Nucleus accumbens (tissue), 56 donors: ENCODE measurements at places on chromosomes 4 and X.

DNA sequence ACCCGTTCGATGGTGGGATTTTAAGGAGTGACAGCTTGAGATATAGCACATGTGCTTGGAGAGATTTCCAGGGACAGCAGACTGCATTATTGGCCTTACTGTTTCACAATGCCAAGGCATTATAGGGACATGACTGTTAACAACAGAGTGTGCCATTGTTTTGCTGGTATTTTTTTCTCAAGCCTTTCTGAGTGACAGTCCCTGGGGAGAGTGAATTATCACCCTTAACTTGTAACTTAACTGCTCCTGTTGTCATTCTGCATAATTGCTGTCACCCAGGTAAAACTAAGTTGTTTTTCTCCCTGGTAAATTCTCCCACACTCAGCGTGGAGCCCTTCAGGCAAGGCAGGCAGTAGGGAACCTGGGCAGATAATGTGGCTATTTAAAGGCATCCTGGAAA lies 989.2 kb upstream of the LCORL start:
- DNase-seq: no peak

GRCh38 chr4:58465031-58465430 lies 1354.8 kb upstream of the IGFBP7 start:
- DNase-seq: no peak

DNA sequence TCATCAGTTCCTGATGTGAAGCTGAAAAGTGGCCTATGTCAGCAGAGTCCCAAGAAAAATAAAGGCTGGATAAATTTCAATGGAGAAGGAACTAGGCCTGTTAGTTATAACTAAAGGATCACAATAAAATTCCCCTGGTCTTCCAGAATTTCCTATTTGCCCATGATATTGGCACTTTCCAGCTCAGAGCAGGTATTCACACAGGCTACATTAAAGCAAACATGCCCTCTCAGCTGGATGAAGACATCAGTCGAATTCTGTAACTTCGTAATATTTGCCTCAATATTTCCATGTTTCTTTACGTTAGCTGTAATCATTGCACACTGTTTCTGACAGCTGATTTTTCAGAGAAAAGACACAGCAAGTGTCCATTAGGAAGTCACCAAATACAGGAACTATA lies 9.5 kb downstream of the HPGD start:
- no peak for DNase-seq

- no peak for DNase-seq
Measured at GRCh38 chr4:63492515-63492914, 916.7 kb downstream of the TECRL start.

GRCh38 chr4:72311291-72311690 lies 257.7 kb downstream of the ADAMTS3 start:
- DNase-seq: no peak

DNA sequence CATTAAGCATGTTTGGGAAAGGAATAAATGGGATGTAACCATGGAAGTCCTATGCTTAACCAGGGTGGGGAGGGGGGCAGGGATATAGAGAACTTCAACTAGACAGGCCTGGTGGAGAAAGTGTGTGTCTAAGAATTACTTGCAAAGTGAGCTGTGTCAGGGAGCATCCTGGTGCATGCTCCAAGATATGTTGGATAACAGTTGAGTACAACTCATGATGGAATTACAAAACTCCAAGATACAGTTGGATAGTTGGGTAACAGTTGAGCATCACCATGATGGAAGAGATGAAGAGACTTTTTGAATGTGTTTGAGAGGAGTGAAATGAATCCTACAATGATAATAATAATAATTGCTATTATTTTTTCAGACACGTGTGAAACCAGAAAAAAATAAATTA lies 26.1 kb upstream of the ACSL1 start:
- no peak for DNase-seq

GRCh38 chr4:105624530-105624929 lies 72.1 kb downstream of the ARHGEF38 start:
- no peak for DNase-seq

- DNase-seq: no peak
Measured at GRCh38 chr4:86927843-86928395, 6.9 kb upstream of the AFF1 start.

DNA sequence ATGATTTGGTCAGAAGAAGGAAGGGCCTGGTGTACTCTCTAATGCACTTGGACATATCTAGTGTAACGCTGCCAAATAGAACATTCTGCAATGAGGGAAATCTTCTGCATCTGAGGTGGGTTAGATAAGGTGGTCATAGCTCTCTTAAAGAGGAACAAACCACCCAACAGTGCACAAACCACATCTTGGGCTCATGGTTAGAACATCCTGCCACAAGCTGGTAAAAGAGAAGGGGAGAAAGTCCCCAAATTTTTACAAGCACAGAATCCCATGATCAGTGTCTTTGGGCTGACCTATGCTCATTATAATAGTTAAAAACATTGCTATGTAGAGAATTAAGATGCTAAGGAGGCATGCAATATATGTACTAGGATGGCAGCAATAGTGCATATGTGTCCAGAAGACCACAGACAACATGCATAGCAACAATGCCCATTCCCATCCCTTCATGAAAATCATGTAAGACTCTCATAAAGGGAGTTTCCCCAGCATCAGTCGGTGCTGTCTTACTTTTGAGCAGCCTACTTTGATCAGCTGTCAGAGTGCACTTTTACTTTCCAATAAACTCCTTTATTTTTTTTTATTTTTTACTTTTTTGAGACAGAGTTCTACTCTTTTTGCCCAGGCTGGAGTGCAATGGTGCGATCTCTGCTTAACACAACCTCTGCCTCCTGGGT lies 99.7 kb upstream of the SLC7A11 start:
- no peak for DNase-seq

GRCh38 chr4:96916711-96917110 lies 1076.8 kb downstream of the PDHA2 start:
- DNase-seq: no peak

- no peak for DNase-seq
Measured at GRCh38 chrX:40729598-40730584, 5.5 kb downstream of the MED14 start.

GRCh38 chr4:74537459-74537858 lies 92.5 kb downstream of the AREG start:
- DNase-seq: no peak

GRCh38 chrX:65488495-65488894 lies 46.1 kb downstream of the LAS1L start:
- DNase-seq: no peak

GRCh38 chrX:38560776-38561125 lies 591 bp upstream of the TSPAN7 start:
- no peak for DNase-seq

- peak; percentile 50 for DNase-seq
Measured at GRCh38 chrX:129759576-129760061, 20.1 kb upstream of the SASH3 start.

DNA sequence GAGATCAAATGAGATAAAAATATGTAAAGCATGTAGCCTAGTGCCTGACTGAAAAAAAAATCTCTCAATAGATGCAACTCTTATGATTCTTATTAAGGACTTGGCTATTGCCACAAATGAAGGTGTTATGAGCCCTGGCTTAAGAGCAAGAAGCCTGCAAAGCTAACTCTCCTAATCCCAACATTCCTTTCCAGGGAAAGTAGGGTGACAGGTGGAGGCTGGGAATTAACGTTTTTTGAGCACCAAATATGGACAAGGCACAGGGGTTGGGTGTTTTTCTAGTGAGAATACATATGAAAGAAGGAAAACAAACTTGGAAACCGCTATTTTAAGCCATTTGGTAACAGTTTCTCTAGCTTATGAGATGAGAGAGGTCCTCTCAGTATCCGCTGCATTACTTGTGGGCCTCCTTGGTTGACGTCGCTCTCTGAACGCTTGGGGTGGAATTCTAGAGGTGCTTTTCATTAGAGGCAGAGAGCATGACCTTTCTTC lies 2.4 kb downstream of the RHOH start:
- no peak for DNase-seq

- DNase-seq: peak; percentile 30
Measured at GRCh38 chrX:70433848-70434351, 10.7 kb upstream of the DLG3 start.

GRCh38 chrX:40543661-40544328 lies 37.0 kb upstream of the ATP6AP2 start:
- no peak for DNase-seq

- no peak for DNase-seq
Measured at GRCh38 chr4:3873408-3874027, 107.3 kb downstream of the ADRA2C start.

GRCh38 chr4:17368408-17368807 lies 143.5 kb downstream of the QDPR start:
- DNase-seq: no peak

- no peak for DNase-seq
Measured at GRCh38 chr4:56215901-56216300, 171.4 kb downstream of the AASDH start.
